ENCODE measurements at places on chromosomes 4 and X.
A peak's percentile ranks its signal among the peaks of the same experiment; 100 is the strongest.

DNA sequence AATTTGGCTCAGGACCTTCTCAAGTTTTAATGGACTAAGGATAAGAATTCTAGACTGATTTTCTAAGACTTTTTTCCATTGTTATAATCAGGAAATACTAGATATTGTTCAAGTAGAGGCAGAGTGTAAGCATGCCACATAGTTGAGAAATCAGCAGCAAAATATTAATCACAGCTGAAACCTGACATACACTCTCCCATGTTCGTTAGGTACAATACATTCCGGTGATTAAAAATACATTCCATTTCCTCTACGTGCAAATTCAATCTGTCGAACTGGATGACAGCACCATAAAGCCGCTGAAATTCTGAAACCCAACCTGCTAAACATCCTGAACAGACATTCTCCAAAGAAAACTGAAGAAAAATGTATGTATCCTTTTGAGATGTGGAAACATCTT, 587.6 kb upstream of the DIPK2B start:
- no peaks in the 10 kb centered on the region for H3K36me3 ChIP-seq
- no peaks in the 10 kb centered on the region for H3K4me1 ChIP-seq
- no peak for DNase-seq
- H3K4me3 ChIP-seq = no peak overlapping the region

DNA sequence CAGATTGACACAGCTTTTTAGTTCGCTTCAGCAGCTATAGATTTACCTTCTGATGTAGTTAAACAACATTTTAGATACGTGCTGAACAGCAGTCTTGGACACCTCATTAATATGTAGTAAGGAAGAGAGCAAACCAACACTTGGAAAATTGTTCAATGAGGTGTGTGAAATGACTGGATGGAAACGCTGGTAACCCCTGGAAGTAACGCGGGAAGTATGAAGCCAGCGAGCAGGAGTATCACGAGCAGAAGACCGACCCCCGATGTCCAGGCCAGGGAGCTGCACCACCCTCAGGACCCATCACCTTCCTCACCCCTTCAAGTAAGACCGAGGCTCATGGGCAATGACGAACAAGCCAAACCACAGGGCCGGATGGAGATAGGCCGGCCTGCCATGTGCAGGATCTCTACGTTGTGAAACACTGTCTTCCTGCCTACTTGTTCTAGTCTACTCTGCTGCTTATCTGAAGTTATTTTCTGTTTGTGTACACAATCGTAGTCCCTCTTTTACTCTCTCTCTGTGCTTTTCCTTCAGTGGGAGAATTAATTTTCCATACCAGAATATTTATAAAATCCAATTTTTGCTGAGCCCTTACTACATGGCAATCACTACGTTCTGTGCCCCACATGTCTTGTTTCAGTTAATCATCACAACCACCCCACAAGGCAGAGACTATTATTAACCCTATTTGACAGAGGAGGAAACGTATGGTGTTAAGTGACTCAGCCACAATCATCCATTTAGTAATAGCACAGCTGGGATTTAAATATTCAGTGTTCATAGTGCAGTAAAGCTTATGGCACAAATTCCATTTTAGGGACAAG, 221.7 kb downstream of the APBB2 start:
- no peak for DNase-seq
- H3K36me3 ChIP-seq = peaks cover 3% of the 10 kb centered on the region
- peak overlapping the region; percentile 16 for H3K27ac ChIP-seq
- no peak overlapping the region for H3K4me3 ChIP-seq
- peaks cover 7% of the 10 kb centered on the region for H3K27me3 ChIP-seq

GRCh38 chrX:31433856-31434255, 362.0 kb upstream of the FTHL17 start:
- no peaks in the 10 kb centered on the region for H3K4me1 ChIP-seq
- DNase-seq = no peak
- no peak overlapping the region for H3K27ac ChIP-seq
- no peaks in the 10 kb centered on the region for H3K36me3 ChIP-seq

DNA sequence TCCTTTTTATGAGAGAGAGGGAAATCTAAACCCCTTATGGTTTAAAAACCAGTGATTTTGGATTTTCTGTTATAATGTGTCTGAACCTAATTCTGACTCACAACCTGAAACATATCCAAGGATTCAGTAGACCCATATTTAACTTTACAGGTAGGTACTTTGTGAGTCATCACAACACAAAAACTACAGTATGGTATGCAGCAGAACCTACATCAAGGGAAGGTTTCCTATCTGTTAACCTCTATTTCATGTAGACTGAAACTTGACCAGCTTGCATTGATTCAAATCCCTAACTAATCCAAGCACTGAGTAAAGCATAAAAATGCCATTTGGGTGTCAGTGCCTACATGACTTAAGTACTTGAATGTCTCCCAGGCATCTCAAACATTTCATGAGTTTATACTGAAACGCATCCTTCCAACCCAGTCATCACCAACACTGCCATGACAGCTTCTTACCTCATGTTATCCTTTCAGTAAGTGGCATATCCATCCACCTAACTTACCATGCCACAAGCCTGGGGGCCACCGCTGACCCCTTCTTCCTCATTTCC, 4.3 kb upstream of the ARHGAP10 start:
- H3K27ac ChIP-seq = no peak overlapping the region
- H3K36me3 ChIP-seq = peaks cover 9% of the 10 kb centered on the region
- DNase-seq = no peak
- H3K4me3 ChIP-seq = no peak overlapping the region
- no peaks in the 10 kb centered on the region for H3K27me3 ChIP-seq

DNA sequence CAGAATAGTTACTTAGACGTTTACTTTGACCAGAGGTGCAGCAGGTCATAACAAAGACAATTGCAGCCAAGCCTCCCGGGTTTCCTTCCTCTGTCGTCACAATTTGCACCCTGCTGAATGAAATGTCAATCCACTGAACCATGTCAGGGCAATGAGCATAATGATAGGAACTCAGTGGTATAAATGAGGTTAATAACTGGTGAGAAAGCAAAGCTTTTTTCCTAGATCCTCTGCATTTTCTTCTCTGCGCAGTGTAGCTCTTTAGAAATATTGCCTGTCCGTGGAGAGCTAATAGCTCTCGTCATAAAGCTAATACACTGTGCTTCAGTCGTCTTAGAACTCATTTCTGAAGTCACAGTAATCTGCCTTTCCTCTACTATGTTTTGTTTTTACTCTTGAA, 1960.1 kb upstream of the ADGRL3 start:
- H3K27me3 ChIP-seq = no peaks in the 10 kb centered on the region
- H3K27ac ChIP-seq = no peak overlapping the region
- H3K36me3 ChIP-seq = no peaks in the 10 kb centered on the region
- H3K4me3 ChIP-seq = no peak overlapping the region
- H3K4me1 ChIP-seq = no peaks in the 10 kb centered on the region

DNA sequence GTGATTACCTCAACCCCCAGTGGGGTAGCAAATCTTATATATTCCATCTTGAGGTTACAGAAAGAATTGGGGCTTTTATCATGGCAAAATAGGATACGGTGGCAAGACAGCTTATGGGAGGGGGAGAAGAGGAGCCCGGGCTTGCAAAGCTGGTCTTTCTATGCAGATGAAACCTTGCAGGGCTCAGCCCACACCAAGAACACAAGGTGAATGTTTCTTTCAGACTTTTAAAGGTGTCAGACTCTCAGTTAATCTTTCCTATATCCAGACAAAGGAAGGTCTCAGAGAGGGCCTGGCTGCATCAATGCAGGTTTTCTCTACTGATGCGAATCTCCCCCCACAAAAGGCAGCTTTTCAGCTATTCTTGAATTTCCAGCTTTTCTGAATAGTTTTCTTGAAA, 59.9 kb upstream of the WDR17 start:
- H3K27ac ChIP-seq = no peak overlapping the region
- DNase-seq = no peak
- H3K36me3 ChIP-seq = no peaks in the 10 kb centered on the region
- no peak overlapping the region for H3K4me3 ChIP-seq

DNA sequence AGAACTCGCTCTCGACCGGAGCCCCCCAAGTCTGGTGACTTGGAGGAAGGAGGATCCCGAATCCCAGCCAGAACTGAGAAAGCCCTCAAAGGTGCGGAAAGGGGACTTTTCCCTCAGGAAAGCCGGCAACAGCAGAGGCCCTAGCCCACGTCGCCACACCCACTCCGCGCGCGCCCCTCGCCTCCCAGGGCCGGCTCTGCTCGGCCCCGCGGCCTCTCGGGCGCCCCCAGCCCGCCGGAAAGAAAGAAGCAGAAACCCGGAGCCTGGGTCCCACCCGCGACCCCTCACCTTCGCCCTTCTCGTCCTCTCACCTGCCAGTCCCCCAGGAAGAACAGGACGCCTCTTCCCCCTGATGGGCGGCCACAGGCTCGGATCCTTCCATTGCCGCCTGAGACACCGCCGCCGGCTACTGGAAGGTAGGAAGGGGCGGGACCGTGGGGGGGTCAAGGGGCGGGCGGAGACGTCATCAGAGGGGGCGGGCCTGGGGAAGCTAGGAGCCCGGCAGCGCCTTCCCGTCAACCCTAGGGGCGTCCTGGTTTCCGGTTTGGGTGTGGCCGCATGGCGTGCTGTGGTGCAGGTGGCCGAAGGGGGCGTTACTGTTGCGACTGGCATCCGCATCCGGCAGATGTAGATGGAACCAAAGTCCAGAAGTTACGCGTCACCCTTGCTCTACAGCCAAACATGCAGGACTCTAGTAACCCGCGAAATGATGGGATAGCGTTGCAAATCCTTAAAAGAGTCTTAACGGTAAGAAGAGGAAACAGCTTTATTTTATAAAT, at the start of gene UBA6:
Gene UBA6, minus strand, starts transcription at position 418 of the 779 bp plus-strand sequence. Its CDS starts 36 bp downstream, at position 382.
- peak; percentile 86 for DNase-seq
- peaks cover 65% of the 10 kb centered on the region for H3K4me1 ChIP-seq
- peak within 1 kb of the TSS; percentile 96 for H3K27ac ChIP-seq
- no peaks in the 10 kb centered on the region for H3K27me3 ChIP-seq
- H3K36me3 ChIP-seq = peaks cover 20% of the 10 kb centered on the region
- peak within 1 kb of the TSS; percentile 95 for H3K4me3 ChIP-seq
